ENCODE measurements at places on chromosomes 13 and 19.

- DNase-seq, result no peak
These were observed 11.0 kb upstream of the EPSTI1 start for GRCh38 chr13:43003010-43003409.

GRCh38 chr13:76929320-76929719 lies 19.0 kb upstream of the ACOD1 start:
- DNase-seq, result no peak

GRCh38 chr19:6534451-6535093 lies 3.7 kb downstream of the TNFSF9 start:
- DNase-seq, result no peak

DNA sequence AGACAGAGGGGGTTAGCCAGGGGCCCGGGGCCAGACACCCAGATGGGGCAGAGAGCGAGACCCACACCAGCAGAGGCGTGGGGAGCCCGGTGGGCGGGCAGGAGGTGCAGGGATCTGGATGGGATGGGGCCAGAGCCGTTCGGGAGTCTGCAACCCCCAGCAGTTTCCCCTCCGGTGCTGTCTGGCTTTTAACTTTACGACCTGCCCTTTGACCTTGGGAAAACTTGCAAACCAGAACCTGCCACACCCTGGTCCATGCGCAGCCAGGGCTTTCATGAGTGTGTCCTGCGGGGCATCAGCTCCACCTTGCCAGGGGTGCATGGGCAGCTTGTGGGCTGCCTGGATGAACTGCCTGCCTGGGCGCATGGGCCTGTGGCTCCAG lies 9.8 kb downstream of the JOSD2 start:
- DNase-seq, result no peak

DNA sequence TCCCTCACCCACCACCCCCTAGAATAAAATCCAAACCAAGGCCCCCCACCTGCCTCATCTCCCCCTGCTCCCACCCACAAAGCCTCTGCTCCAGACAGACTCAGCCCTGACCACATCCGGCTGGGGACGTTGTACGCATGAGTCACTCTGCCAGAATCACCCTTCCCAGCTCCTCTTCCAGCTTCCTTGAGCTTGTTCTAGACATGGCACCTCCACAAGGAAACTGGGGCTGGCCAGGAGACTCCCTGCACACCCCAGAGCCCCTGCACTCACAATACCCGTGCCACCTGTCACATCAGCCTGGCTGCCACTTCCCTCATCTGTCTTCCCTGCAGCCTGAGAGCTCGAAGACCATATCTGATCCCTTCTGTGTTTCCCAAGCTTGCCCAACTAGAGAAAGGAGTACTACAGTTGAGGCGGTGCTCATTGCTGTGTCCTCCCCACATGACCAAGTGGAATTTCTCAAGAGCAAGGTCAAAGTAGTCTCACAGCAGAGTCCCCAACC lies 9.7 kb downstream of the DEDD2 start:
- DNase-seq, result peak; percentile 87

DNA sequence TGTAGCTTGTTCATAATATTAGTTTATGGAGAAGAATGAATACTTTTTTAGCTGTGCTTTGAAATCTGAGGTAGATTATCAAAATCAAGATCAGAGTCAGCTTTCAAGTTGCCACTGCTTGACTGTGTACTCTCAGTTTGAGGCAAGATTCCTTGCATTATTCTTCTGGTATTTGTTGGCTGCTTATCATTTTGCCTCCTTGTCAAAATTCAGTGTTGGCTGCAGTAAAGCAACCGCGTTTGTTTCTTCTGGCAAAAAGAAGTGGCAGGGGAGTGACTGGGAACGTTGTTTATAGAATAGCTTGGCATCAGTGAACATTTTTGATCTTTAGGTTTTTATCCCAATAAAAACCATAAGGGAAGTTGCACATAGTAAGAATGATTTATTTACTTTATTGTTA lies 419.3 kb upstream of the GPC6 start:
- DNase-seq, result no peak

DNA sequence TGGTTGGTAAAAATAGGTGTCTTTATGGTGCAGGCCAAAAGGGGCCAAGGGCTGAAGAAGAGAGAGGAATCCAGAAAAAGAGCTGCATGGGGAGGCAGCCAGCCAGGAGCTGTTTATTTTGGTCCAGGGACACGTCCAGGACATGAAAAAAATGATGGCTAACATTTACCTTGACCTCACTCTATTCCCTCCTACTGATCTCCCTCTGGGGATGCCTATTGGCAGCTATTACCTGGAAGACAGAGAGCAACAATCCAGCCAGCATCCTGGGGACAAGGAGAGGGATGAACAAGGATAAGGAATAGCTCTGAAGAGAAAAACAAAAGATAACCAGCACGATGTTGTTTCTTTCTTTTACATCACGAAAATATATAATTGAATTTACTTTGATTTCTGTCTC lies 1599.6 kb downstream of the SLITRK5 start:
- no peak for DNase-seq

DNA sequence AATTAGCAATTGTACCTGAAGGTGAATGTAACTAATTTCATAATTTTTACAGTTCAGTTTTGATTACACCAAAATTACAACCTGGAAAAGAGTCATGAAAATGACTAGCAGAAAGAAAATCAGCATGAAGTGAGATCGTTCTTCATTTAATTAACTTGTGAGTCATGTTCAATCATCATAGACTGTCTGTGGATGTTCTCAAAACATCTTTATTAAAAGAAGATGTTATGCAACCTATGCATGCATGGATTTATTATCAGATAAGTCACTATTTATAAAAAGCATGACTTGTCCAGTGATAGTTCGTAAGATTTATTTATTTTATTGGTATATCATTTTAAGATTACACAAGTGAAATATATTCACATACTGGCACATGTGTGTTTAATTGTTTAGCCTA lies 245.9 kb downstream of the ITGBL1 start:
- no peak for DNase-seq

GRCh38 chr19:18894254-18895037 lies 1.5 kb downstream of the CERS1 start:
- DNase-seq, result no peak

- DNase-seq, result no peak
These were observed 6.8 kb downstream of the GAMT start for GRCh38 chr19:1394252-1395193.

- DNase-seq, result no peak
These were observed 18.0 kb upstream of the POP4 start for GRCh38 chr19:29588095-29588494.

GRCh38 chr13:86313421-86313820 lies 514.2 kb upstream of the SLITRK6 start:
- no peak for DNase-seq

DNA sequence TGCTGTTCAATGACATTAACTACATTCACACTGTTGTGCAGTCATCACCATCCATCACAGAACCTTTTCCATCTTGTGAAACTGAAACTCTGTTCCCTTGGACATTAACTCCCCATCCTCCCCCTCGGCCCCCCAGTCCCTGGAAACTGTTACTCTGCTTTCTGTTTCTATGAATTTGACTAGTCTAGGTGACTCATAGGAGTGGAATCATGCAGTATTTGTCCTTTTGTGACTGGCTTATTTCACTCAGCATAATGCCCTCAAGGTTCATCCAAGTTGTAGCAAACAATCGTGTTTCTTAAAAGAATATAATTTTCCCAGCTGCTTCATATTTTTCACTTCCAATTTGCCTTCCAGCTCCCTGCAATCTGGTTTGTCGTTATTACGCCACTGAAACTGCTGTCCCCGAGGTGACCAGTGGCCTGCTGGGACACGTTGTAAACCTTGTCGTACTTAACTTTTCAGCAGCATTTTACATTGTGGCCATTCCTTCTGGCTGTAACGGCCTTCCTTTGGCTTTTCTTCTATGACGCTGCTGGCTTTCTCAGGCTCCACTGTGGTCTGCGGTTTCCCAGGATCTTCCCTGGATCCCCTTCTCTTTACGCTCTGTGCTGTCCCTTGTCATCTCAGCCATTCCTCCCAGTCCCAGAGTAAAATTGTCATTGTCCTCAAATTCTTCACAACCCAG lies 74.0 kb downstream of the DHRS12 start:
- DNase-seq, result no peak

Measured in suppressor macrophage (primary cell).